ENCODE measurements at places on chromosomes 7 and 10.

DNA sequence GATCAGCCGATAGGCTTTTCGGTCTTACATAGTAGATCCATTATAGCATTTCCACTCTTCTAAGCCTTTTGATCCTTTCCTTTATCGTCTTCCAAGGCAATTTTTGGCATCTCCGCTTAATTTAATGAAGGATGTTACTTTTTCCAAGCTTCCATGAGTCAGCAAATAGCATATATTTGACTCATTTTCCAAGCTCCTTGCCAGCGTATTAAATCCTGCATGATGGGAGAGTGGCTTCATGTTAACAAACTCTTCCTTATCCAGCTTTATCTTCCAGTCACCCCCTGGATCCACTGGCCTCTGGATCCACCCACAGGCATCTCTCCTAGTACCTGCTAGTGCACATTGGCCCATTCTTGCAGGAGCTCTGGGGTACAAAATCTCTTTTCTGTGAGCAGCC, 13.0 kb downstream of the OR9A2 start:
- DNase-seq: no peak

DNA sequence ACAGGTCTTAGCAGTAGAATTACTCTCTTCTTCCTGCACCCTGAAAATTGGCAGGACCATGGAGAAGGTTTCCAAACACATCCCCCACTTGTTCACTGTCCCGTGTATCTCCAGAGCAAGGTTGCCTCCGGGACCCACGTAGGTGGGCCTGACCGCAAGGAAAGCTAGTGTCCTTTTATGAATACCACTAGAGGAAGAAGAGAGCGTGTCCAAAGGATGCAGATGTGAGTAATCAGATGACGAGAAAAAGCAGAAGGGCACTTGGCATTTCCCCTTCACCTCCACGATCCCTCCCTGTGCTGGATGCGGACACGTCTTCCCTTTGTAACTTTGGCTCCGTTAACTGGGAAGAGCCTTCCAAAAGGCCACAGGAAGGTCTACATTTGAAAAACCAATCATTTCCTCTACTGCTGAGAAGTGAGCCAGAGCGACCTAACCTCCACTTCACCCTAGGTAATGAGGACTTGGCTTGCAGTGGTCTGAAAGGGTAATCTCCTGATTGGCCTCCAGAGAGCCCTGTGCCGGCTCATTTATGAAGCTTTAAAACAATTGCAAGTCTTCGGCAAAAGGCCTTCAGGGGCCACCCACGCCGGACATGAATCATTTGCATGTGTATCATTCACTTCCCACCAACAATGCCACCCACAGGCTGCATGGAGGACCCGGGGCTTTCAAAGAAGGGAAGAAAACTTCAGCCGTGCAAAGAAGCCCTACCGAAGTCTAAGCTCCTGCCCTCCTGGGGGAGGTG, 55.4 kb downstream of the LYZL1 start:
- DNase-seq: no peak

GRCh38 chr10:70445718-70446657, 4.5 kb upstream of the NODAL start:
- no peak for DNase-seq

DNA sequence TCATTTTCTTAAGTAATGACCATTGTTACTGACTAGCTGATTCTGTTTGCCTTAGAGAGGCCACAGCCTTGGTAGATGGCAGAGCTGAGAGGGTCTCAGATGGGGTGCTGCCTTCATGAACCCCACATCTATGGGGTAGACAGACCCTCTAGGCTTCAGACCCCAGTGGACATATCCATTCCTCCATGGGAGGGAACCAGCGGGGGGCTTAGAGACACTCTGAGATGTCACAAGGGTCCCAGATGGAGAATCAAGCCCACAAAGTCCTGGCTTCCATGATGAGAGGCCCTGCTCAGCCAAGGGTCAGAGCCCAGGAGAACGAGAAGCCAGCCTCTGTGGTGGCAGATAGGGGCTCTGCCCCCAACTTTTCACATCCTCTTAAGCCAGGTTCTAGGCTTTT, 408.6 kb downstream of the TCERG1L start:
- no peak for DNase-seq

- no peak for DNase-seq
These were observed 190.7 kb upstream of the CHRM2 start for GRCh38 chr7:136677471-136678365.

GRCh38 chr10:110141185-110141584, 66.2 kb upstream of the MXI1 start:
- no peak for DNase-seq
